ENCODE measurements at places on chromosomes 5 and 9.
A peak's percentile ranks its signal among the peaks of the same experiment; 100 is the strongest.

DNA sequence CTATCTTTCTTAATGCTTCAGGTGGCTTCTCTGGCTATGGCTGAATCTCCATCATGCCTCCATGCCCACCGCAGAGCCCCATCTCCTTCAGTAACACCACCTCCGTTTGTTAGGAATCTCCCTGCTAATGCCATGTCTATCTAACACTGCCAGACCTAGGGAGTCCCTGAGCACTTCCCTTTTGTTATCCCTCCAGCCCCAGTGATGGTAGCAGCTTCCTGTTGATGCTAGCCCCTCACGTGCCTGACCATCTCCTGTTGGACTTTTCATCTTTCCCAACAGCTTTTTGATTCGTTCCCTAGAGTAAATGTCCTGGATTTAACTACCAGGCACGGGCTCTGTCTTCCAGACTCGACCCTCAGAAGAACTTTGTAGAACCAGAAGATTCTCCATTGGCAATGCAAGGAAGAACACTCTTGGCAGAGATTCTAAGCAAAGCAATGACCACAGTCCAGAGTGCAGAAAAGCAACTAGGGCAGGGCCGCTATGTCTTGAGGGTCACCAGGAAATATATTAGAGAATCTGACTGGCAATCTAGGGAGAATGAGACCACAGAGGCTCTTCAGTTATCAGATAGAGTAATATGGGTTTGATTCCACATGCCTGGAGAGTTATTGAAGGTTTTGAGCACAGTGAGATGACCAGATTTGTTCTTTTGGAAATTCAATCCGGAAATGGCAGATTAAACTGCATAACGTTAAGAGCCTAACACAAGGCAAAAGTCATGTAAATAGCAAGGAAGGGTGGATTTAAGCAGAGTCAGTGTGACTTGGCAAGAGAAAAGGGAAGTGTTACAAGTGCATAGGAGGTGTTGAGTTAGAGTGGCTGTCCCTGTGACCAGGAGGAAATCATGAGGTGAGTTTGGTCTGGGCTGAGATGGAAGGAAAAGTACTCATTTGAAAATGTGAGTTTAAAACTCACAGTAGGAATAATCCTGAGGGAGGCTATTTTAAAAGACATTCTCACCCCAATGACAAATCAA is 555.2 kb downstream of the ACTL7B start:
- DNase-seq = no peak

DNA sequence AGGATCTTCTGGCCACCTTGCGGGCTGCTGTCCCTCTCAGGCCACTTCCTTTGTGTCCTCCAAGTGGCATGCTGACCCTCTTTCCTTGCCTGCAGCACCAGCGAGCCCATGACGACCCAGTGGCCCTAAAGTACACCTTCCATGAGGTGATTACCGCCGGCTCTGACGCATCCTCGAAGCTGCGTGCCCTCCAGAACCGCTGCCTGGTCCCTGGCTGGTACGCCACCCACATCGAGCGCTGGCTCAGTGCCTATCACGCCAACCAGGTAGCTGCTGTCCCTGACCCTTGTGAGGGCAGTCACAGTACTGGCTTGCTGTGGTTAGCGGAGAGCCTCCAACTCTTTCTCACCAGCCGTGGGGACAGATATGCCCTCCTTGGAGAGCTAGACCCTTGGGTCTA is 40.2 kb downstream of the NDST1 start:
- no peak for DNase-seq

DNA sequence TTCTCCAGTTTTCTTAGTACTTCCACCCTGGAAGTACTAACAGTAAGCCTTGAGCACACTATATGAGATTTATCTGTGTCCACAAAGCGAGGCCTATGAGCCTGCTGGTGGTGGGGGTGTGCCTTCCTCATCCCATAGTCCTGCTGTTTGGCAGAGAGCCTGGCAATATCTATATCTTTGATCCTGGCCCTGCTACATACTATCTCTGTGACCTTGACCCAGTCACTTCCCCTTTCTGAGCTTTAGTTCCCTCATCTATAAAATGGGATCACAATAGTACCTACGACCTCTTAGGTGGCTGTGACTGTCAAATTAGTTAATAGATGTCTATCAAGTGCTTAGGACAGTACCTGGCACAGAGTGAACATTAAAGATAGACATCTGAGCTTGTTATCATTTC is 114.6 kb upstream of the SAP30L start:
- no peak for DNase-seq

DNA sequence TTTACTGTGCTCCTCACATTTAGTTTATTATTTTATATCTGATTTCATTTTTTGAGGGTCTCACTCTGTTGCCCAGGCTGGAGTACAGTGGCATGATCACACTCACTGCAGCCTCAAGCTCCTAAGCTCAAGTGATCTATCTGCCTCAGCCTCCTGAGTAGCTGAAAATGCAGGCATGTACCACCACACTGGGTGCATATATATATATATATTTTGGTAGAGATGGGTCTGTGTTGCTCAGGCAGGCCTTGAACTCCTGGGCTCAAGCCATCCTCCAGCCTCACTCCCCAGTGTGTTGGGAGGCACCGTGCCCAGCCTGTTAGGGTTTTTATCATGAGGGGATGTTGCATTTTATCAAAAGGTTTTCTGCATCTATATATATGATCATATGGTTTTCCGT is 39.8 kb upstream of the ZNF354B start:
- no peak for DNase-seq

- no peak for DNase-seq
Observed at GRCh38 chr5:58898538-58898937, 315.7 kb downstream of the RAB3C start.

GRCh38 chr9:132423503-132423902 is 13.5 kb downstream of the CFAP77 start:
- DNase-seq = no peak

DNA sequence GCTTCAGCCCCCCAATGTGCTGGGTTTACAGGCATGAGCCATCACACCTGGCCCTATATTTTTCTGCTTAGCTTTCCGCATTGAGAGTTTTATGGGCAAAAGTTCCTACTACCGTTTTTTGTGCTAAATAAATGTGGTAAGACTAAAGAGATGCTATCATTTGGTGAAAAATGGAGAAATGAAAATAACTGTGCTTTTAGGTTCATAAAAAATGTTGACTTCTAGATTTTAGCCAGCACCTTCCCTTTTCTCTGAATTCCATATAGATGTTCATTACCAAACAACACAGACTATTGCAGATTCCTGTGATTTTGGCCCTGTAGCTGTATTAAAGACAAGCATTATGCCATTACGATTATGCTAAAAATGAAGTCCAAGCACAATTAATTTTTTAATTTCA is 72.0 kb upstream of the CTSL start:
- DNase-seq = no peak

GRCh38 chr5:115457571-115457970 is 87.0 kb downstream of the FEM1C start:
- no peak for DNase-seq

DNA sequence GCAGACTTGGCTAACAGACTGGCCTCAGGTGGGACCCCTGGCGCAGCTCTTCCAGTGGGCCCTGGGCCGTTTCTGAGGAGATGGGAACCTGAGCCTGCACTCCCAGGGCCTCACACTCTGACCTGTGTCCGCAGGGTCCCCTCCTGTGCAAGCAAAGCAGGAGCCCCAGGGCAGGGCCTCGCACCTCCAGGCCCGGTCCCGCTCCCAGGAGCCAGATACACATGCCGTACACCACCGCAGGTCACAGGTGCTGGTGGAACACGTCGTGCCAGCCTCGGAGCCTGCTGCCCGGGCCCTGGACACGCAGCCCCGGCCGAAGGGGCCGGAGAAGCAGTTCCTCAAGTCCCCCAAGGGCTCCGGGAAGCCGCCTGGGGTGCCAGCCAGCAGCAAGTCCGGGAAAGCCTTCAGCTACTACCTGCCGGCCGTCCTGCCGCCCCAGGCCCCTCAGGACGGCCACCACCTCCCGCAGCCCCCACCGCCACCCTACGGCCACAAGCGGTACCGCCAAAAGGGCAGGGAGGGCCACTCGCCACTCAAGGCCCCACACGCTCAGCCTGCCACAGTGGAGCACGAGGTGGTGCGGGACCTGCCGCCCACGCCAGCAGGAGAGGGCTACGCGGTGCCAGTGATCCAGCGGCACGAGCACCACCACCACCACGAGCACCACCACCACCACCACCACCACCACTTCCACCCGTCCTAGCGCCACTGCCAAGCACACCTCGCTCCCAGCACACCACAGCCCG is 29.2 kb downstream of the NKD2 start:
- DNase-seq = no peak

DNA sequence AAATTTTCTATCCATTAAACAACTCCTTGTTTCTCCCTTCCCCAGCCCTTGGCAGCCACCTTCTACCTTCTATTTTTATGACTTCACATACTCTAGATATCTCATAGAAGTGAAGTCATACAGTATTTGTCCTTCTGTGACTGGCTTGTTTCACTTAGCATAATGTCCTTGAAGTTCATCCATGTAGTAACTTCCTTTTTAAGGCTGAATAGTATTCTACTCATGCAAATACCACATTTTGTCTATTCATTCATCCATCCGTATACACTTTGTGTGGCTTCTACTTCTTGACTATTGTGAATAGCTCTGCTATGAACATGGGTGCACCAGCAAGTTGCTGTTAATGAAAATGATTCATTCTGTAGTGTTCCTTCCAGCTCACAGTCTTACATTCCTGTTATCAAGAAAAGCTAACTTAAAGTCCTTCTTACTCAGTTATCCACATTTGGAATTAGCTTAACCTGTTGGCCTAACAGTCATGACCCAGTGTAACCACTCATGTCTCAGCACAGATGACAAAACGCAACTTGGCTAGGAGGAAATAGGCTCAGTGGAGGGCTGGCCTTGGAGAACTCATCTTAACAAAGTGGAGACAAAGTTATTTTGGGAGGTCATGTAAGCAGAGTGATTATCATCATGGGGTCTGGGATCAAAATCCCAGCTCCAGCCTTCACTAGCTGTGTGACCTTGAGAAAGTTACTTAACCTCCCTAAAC is 129.7 kb upstream of the MAP3K1 start:
- DNase-seq = no peak

GRCh38 chr5:113524927-113525326 is 11.4 kb downstream of the YTHDC2 start:
- peak; percentile 34 for DNase-seq

DNA sequence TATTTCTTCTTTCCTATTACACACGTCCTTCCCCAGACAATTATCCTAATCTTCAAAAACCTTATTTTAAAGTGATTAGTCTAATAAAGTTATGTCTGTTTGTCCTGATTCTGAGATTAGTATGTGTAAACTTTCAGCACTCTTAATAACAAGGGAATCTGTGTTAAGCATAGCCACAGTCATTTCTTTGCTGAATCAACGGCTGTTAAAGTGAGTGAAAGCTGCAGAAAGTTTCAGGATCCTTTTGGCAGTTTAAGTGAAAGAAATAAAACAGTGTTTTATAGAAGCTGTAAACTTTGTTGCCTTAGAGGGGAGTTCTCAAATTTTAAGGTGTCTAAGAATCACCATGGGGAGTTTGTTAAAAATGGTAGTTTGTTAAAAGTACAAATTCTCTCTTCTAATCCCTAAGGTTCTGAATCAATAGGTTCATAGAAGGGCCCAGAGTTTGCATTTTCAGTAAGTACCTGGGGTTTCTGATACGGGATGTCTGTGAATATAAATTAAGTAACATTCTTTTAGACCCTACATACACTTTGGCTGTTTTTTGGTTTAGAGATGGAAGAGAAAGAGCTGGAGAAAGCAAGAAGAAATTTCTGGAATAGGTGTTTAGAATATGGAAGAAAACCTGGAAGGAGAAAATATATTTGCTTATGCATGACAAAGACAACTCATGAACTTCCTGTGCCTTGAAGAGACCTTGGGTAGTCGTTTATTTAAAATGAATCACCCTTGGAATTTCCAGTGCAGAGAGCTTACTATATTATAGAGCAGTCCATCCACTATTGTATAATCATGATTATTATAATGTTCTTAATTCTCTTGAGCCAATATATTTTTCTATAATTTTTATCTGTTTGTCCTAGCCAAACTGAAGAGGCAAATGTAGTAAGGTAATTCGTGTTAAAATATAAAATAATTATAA is 45.7 kb downstream of the SCAMP1 start:
- DNase-seq = no peak

DNA sequence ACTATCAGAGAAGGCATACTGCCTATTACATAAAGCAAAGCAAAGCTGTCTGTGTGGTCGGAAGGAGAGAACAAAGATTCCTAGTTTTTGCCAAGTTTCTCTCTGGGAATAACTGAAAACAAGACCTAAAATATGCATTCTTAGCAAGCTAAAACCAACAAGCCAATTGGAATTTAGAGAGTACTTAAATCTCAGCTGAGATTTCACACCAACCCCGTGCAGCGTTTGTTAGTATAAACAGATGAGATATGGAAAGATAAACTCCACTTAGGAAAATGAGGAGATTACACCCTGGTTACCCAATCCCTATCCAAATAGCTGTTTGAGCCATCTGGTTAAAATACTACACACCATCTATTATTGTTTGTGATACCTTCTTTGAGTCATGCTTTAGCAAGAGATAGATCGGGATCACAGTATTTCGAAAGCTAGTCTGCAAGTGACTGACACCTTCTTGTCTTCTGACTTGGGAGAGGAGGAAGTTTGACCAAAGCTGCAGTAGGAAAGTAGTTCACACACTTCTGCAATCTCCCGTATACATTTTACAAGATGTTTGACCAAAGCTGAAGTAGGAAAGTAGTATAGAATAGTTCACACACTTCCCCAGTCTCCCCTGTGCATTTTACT is 18.2 kb downstream of the FAF2 start:
- no peak for DNase-seq

DNA sequence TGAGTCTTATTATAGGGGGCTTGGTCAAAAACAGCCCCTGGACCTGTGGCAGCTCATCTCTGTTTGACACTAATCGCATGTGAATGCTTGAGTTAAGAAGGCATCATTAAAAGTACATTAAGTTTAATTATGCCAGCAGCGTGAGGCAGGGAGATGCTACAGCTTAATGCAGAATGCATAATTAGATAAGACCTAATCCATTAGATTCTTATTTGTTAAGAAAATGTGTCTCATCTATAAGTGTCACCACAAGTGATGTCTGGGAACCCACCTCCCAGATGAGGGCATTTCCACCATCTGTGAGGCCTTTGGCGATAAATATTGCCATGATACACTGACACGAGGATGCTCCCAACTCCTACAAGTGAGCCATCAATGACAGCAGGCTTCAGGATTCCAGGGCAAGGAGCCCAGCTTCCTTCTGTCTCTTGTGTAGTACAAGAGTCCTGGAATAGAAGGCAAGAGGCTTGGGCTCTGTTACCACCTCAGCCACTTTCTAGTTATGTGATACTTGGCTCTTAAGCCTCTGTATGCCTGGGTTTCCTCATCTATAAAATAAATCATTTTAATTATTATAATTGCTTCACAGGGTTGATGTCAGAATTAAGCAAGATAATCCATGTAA is 202.7 kb downstream of the FAM114A2 start:
- no peak for DNase-seq

- DNase-seq = no peak
Observed at GRCh38 chr5:81830596-81830995, 79.7 kb upstream of the SSBP2 start.
